NCI-H1105 treated with DMSO at 0.1 percent for 48 hours (cell line): ENCODE measurements at places on chromosomes 7 and 10.

DNA sequence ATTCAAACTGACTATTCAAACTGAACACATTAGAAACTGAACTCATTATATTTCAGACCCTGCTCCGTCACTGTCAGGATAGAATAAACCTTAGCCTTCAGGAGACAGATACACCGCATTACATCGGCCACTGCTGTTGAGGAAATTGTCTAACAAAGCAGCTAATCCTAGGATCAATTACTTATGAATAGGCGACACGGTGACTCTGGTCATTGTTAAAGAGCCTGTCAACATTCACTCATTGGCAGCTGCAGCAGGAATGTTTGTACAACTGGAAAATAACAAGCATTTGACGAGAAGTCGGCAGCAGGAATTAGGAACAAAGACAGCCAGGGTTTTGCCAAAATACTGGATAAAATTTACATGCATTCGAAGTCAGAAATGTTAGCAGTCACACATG, 112.0 kb upstream of the MKX start:
- peak; percentile 62 for DNase-seq

DNA sequence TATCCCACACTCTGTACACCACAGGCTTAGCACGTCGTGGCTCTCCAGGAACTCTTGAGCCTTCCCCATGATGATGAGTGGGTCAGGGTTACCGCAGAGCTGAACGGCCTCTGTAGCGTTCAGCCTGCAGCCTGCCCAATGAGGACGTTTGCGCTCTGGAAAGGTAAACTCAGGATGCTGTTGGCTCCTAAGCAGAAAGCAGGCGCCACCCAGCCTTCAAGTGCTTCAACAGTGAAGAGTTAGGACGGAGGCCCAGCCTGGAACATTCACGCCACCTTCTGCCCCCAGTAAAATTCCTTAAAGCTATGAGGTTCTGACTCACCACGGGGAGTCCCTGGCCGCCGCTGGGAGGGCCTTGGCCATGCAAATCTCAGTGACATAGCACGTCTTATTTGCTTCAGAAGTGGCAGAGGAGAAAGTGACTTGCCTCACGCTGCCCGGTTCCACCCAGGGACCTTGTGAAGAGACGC, 161.5 kb upstream of the SH2B2 start:
- DNase-seq, result no peak

GRCh38 chr7:147428075-147428474, 1162.5 kb upstream of the C7orf33 start:
- no peak for DNase-seq

DNA sequence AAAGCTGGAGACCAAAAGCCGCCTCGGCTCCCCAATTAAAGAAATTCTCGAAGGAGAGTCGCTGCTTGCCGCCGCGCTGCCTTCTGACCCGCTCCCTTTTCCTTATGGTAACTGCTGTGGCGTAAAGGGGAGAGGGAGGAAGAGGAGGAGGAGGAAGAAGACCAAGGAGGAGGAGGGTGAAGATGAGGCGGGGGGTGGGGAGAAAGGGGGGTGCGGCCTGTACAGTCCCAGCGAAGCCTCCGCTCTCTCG, 388 bp downstream of the CNOT4 start:
- DNase-seq, result no peak

GRCh38 chr7:40799-41750, 151.3 kb upstream of the FAM20C start:
- DNase-seq, result no peak

DNA sequence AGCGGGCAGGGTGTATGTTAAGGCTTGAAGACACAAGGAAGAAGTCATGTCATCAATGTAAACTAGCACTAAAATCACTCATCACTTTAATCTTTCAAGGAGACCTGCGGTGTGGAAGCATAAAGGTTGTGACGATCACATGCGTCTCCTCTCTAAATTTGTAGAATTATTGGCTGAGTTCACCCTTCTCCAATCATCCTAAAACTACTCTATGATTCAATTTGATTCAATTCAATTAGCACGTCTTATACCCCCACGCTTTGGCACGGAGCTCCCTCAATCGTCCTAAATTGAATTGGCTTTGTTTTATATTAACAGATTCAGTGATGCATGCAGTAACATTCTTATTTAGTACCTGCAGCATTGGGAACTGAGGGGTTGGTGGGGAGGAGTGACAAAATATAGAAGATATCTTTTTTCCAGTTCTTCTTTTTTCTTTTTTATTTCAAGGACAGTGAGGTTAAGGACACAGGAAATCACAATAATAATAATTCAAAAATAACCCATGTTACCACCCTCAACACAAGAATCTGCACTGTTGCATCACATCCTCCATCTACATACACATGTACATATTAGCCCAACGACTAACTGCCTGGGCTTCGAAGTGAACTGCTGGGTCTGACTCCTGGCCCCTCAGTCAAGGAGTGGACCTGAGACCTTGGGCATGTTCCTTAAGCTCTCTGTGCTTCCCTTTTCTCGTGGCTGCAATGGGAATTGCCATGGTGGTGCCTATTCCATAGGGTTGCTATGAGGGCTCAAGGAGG, 86.5 kb downstream of the LSM5 start:
- no peak for DNase-seq

- peak; percentile 31 for DNase-seq
Measured at GRCh38 chr7:26368542-26368941, 76.9 kb downstream of the SNX10 start.

DNA sequence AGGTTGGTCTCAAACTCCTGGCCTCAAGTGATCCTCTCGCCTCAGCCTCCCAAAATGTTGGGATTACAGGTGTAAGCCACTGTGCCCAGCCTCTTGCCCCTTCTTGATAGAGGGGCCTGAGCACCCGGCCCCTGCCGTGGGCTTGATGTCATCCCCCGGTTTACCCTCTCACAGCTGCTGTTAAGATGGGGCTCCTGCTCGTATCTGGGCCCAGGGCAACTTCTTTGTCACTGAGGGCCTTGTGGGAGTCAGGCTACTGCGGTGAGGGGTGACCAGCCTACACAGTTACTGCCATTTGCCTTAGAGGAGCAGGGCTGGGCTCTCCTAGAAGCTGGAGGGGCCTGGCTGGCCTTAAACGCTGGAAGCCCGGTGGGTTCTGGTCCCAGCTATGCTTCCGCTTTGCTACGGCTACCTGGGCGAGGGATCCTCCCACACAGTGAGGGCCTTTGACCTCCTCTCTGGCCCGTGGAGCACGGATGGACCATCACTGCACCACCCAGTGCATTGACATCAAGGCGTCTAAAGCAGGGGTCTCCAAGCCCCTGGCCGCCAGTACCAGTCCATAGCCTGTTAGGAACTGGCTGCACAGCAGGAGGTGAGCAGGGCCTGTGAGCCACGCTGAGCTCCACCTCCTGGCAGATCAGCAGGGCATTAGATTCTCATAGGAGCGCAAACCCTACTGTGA, 1.1 kb upstream of the TMEM130 start:
- no peak for DNase-seq
